ENCODE measurements at places on chromosomes 11 and 22.
A peak's percentile ranks its signal among the peaks of the same experiment; 100 is the strongest.

DNA sequence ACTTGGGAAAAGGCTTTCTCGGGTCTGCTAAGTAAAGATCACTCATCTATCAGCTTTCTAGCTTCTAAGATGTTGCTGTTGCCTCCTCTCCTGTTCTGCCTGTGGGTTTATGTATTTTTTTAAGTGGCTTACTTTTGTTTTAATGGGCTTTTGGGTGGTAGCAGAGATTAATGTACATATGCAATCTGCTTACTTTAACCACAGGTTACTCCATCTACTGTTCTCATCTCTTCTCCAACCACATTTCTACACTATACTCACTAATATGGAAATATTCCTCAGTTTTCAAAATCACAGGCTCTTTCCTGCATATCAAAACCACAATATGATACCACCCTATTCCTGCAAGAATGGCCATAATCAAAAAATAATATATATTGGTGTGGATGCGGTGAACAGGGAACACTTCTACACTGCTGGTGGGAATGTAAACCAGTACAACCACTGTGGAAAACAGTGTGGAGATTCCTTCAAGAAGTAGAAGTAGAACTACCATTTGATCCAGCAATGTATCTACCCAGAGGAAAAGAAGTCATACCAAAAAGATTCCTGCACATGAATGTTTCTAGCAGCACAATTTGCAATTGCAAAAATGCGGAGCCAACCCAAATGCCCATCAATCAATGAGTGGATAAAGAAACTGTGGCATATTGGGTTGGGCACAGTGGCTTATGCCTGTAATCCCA lies 288.8 kb downstream of the SWAP70 start:
- DNase-seq, result no peak

- no peak for DNase-seq
Observed at GRCh38 chr11:67116758-67117105, 2.3 kb upstream of the KDM2A start.

DNA sequence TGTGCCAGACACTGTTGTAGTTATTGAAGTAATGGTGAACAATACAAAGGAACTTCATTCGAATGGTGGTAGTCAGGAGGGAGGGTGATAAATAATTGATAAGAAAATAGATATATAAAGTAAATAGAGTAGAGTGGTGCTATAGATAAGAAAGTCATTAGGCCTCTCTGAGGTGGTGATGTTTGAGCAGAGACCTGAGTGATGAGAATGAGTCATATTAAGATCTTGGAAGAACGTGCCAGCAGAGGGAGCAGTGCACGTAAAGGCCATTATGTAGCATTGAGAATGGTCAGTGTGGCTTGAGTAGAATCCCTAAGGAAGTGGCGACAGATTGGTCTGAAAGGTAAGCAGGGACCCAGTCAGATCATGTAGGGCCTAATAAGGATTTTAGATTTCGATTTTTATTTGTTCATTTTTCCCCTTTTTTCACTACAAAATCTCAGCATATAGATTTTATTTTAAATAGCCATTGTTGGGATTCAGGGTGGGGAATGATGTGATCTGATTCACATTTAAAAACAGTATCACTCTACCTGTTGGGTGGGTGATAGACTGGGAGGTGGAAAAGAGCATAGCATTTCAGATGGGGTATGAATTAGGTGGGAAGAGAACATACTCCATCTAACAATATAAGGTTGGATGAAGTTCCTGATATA lies 44.7 kb downstream of the CCDC90B start:
- peak; percentile 21 for DNase-seq

DNA sequence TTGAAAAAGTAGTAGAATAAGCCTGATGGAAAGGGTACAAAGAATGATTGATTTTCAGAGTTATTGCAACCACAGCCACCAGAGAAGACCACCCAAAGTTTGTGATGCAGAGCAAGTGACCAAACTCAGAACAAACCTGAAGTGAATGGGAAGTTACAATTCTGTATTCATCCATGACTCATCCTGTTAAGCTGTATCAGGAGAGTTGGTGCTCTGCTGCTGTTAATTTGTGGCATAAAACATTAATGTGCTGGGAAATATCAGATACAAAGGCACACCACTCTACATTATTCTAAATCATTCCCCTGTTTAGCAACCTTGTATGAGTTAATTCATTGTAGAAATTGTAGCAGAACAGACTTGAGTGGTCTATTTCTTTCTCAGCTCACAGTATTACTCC lies 19.6 kb upstream of the PDGFD start:
- no peak for DNase-seq

DNA sequence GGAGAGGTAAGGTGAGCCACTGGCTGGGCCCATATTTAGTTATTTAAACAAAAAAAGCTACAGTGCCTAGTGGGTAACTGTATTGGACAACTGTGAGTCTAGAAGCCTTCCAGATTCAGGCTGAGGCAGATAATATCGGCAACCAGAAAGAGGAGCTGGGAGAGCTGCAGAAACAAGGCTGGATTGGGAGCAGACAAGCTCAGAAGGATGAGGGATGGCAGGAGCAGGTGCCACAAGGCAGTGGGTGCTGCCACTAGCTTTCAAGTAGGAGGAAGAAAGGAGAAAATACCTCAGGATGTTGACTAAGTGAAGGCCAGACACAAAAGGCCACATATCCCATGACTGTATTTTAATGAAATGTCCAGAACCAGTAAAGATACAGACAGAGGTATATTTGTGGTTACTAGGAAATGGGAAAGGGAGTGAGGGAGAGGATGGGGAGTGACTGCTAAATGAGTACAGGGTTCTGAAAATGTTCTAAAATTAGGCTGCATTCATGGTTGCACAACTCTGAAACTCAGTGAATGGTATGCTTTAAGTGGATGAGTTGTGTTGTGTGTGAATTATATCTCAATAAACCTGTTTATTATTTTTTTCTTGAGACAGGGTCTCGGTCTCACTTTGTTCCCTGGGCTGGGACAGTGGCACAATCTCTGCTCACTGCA lies 11.8 kb upstream of the RAPSN start:
- no peak for DNase-seq

- DNase-seq, result peak; percentile 19
Observed at GRCh38 chr11:31487848-31488247, 21.6 kb downstream of the IMMP1L start.

DNA sequence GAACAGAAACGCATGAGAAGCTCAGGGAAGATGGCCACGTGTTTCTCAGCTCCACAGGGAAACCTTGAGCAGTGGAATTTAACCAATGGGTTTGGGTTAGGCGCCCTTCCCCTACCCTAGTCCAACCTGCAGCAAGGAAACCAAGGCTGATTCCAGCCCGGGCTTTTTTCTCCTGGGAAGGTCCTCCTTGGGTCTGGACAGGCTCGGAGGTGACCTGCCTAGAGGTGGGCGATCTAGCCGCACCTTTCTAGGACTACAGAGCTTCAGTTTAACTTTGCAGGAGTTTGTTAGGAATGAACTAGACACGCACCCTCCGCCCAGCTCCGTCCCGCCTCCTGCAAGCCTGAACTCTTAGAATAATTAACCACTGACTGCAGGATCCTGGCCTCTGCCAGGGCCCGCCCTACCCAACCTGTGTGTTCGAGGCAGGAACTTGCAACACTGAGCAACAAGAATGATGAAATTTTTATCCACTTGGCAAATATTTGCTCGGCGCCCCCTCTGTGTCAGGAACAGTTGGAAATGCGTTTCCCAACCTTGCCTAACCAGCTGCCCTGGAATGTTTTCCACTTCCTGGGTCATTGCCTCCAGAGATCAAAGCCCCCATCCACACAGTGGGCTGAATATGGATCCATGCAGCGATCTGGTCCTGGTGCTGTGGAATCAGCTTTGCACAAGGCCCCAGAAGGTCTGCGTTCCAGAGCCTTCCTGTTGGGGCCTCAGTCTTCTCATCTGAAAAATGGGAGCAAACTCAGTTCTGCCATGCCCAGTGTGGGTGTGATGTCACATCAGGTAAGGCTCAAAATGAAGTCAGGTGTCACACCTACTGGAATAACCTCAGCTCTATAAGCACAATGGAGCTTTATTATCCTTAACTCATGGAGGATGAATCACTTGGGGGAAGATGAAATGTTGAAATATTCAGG lies 13.3 kb downstream of the MPST start:
- no peak for DNase-seq

DNA sequence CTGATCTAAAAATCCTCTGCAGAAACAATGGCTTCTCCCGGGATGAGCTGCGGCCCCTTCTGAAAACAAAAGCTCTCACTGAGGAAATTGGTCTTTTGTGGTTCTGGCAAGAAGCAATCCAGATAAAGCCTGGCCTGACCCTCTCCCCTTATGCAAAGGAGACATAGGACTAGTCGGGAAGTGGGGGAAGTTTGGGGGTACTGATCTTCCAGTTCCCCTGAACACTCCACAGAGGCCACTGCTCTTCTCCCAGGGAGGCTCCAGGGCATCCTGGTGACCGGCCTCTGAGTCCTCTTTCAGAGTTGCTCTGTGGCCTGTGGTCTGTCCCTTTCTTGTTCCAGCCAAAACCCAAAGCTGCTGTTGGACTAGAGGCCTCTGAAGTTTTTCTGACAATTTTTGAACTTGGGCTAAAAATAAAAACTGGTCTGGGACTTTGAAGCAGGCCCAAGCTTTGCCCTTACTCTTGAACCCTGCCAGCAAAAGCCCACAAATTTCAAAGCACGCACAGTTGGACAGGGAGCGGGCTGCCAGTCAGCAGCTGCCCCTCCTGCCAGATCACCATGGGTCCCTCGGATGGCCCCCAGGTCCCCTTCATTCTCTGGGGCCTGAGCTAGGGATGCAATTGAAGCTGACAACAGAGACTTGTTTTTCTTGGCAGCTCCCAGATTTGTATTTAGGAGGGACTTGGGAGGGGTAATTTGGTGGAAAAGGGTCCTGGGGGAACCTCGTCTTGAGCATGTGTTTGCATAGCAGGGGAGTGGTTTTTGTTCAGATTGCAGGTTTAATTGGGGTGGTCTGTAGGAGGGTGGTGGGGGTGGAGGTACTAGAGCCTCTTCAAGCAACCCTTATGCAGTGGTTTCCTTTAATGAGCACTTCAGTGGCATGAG lies 381.6 kb upstream of the CADM1 start:
- no peak for DNase-seq

DNA sequence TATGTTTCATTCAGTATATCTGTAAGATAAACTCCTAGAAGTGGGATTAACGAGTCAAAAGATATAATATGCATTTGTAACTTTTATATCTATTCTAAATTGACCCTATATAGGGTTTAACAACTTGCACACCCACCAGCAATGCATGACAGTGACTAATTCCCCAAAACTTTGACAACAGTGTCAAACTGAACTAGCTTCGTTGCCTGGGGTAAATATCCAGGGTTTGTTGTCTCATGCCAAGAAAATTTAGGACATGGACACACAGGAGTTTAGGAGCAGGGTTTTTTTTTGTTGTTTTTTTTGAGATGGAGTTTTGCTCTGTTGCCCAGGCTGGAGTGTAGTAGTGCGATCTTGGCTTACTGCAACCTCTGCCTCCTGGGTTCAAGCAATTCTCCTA lies 5.1 kb downstream of the SNU13 start:
- DNase-seq, result no peak

- DNase-seq, result peak; percentile 2
Observed at GRCh38 chr11:77705195-77705875, 67.7 kb upstream of the CLNS1A start.

DNA sequence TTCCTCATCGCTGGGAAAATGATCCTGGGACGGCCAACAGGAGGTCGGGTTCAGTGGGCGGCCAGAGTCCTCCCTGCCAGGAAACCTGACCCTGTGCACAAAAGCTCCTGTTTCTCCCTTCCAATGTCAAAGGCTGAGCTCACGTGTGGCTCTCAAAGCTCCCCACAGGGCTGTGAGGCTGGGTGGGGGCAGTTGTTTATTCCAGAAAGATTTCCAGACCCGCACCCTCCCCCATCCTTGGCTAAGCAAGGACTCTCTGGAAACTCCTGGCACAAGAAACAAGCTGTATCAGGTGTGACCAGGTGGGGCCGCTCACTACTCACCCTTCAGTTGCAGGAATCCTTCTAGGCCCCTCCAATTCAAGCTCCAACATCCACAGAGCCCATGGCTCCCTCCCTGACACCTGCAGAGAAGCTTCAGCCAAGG lies 131.9 kb downstream of the SHANK2 start:
- no peak for DNase-seq

- no peak for DNase-seq
Observed at GRCh38 chr11:29534836-29535235, 482.0 kb downstream of the KCNA4 start.

DNA sequence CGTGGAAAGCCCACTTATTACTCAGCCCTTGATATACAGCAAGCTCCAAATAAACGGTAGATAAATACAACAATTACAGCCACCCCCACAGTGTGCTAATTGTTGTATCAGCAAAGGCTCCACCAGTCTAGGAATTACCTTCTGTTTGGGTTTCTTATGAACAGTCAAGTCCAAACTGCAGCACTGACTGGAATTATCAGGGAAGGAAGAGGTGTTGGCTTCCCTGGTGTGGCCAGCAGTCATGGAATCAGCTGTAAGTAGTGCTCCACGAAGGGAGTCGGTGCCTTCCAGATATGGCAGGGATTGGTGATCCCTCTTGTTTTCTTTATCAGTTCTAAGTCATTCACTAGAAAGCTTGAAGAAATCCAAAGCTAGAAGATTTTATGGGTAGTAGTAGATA lies 209.1 kb downstream of the SNX19 start:
- DNase-seq, result no peak

DNA sequence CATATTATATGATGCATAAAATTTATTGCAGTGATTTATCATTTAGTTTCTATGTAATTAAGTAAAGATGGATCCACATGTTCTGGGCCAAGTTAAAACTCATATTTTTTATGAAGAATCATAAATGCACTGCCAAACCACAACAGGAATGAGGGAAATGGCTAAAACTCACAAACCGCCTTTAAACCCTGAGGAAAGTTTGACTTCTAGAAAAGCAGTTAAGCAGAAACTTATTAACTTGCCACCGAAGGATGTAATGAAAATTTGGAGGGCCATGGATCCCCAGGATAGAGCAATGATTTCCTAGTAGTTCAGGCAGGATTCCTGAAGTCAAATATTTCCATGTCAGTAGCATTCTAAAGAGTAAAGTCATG lies 218.3 kb upstream of the CTSC start:
- DNase-seq, result no peak

GRCh38 chr11:45096636-45097035 lies 49.8 kb upstream of the PRDM11 start:
- DNase-seq, result no peak

GRCh38 chr11:12157241-12157661 lies 46.9 kb downstream of the MICAL2 start:
- DNase-seq, result peak; percentile 67

DNA sequence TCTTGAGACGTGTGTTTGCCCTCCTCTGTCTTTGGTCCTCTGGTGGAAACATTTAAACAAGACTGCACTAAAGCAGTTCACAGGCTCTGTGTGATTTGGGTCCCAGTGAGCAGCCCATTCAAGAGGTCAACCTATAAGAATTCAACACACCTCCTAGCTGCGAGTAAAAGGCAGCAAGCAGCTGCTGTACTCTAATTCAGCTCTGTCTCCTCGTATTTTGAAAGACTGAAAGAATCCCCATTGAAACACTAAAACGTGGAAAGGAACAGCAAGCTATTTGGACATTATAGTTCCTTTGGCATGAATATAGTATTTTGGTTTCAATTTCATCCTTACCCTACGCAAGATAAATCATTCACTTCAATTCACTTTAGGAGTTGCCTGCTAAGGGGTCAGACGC lies 1046.7 kb downstream of the DLG2 start:
- no peak for DNase-seq
